AG09319 (cell line): ENCODE measurements at places on chromosomes 6 and 20.

- no peak for DNase-seq
These were observed 6.2 kb upstream of the LMBRD1 start for GRCh38 chr6:69802995-69803394.

GRCh38 chr6:42530751-42531150, 33.1 kb upstream of the UBR2 start:
- DNase-seq, result no peak

DNA sequence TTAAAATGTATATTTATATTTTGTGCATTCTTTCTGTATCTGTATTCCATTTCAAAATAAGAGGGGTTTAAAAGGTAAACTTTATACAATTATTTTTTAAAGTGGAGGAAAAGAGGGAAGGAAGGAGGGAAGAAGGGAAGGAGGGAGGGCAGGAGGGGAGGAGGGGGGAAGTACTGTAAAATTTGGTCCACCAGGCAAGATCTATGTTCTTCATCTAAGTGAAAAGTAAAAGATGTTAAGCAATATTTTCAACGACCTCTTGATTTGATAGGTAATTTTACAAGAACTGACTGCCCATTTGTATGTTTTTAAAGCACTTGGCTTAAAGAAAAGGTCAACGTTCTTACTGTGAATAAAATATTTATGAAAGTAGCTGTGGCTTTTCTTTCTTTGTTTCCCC, 29.8 kb upstream of the PCSK2 start:
- no peak for DNase-seq

DNA sequence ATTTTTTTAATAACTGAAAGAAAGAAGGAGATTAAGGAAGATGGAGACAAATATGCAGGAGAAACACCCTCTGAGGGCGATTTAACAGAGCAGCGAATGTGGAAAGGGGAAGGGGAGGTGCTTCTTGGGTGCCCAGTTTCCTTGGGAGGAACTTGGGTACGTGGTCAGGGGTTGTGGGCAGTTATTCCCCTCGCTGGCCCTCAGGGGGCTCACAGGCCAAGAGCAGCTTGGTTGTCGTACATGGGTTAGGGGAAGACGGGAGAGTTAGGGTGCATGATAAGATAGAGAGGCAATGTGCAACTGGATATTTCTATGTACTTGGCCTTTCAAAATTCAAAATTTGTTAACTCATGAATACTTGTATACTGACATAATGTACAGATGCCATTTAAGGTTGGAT, 7.0 kb upstream of the TUBB2A start:
- DNase-seq, result no peak

DNA sequence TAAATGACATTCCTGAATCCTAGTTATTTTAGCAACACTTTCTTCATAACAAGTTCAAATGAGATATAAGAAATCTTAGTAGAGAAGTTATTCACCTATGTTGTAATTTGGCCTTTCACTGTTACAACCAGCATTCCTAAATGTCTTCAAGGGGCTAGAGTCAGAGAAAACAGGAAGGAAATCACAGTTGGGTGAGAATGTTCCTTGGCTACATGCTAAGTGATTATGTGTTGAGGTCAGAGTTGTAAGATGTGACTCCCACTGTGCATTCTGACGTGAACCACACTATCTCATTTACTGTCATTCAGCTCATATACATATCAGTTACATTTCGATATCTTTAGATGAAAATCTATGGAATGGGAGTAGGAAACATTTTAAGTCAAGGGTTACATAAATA, 51.0 kb upstream of the MLIP start:
- DNase-seq, result no peak

DNA sequence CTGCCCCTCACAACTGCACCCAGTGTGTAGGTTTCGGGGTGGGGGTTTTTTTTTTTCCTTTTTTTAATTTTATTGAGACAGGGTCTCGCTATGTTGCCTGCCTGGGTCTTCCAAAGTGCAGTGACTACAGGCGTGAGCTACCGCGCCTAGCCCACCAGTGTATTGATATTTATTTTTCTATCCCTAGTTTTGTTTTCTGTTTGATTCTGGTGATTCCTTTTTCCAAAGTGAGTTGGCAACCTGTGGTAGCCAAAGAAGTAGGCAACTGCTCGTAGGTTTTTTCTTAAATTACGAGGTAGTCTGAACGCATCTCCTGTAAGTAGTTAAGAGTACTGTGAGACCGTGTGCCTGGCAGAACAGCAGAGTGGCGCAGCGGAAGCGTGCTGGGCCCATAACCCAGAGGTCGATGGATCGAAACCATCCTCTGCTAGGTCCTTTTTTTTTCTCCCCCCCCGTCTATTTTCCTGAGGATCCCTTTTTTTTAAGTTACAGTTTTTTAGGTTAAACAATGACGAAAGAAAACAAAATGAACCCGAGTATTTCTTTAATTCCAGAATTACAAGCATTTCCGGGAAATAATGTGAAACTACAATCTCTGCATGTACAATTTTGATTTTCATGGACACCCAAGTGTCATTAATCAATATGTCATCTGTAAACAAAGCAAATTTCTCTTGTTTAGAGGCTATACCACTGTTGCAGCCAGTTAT, 78.7 kb upstream of the BTN3A2 start:
- no peak for DNase-seq

- no peak for DNase-seq
These were observed 16.8 kb upstream of the IP6K3 start for GRCh38 chr6:33763483-33763882.

- no peak for DNase-seq
These were observed 114.0 kb downstream of the PDSS2 start for GRCh38 chr6:107345393-107345792.
